Nucleus accumbens (tissue), 56 donors: ENCODE measurements at places on chromosomes 4 and X.

DNA sequence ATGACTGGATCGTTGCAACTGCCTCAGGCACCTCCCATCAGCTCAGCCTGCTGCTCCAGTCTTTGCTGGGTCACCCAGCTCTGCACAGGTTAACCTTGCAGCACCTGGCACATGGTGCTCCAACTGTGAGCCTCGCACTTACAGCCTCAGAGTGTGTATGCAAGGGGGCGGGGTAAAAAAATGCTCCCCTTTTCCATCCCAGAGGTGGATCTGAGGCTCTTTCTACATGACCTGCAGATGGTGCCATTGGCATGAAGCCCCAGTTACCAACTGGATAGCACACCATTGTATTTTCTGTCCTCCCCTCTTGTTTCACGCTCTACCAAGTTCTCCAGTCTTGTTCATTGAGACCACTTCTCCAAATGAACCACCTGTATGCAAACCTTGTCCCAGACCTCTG is 46.2 kb upstream of the TRPC3 start:
- DNase-seq, result no peak

GRCh38 chr4:149751174-149751573 is 64.5 kb downstream of the IQCM start:
- no peak for DNase-seq

- DNase-seq, result peak; percentile 1
Measured at GRCh38 chrX:136147315-136147901, at the start of gene FHL1. TSS of gene FHL1 (plus strand) at chrX:136147533.

DNA sequence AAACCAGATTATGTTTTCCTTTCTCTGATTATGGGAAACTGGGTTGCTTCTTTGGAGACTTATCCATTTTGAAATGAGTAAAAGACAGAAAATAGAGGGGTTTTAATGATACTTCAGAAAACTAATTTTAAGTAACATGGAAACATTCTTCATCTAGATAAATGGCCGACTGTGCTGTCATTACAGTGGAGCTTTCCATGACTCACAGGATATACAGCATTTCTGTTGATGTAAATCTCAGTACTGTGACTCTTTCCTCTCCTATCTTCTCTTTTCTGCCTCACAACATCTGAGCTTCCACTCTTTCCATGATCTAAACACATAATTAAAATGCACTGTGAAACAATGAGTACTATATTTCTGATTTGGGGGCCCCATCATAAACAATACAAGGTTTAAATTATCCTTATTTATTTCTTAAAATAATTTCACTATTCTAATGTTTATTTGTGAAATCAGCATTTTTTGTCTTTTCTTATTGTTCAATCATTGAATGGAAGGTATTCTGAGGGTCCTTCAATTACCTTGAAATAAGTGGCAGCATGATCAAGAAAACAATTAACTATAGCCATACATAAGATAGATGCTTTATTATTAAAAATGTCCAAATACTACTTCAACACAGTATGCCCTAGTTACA is 19.3 kb downstream of the SEC24D start:
- DNase-seq, result no peak

DNA sequence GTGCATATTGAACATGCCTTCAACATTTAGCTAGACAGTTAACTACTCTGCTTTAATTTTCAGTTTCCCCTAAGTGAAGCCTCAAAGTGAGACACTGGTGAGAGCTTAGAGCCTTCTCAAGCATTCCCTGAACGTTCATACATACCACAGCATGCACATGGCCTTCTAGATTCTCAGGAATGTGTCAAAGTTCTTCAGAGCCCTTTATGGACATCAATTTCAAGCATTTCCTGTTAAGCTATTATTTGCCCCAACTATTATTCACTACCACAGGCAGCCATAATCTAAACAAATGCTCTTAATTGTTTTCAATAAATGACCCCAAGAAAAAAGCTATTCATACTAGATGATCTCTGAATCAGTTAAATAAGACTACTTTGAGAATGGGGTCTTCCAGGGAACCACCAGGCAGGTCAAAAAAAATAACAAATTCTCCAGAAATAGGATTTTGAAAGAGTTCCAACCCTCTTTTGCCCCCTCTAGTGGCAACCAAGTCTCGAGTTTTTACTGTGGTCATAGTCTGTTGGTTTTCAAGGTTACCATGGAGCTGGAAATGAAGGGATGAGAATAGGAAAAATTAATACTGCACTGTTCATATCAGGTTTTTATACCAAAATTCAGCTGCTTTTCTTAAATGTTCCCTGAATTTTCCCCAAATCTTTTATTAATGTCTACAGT is 235.4 kb downstream of the RAB28 start:
- DNase-seq, result no peak

DNA sequence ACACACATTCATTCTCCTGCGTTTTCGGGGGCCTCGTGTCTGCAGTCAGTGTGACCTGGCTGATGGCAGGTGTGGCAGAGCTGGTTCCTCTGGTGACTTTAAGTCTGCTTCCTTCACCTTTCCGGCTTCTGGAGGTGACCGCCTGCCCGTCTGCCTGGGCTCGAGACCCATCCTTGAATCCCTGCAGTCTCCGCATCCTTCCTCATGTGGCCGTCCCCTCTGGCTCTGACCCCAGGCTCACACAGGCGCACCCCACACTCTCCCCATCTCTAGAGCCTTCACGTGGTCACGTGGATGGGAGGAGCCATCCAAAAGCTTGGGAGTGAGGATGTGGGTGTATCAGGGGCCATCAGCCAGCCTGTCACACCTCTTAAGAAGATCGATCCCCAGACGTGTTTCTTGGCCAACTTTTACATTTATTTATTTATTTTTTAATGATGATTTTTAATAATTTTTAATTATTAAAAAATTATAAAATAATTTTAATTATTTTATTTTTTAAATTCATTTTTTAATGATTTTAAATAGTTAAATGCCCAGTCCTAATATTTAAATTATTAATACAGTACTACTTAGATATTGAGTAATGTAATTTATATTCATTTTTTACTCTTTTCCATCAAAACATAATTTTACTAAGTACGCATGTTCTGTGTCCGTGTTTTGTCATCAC is 20.9 kb downstream of the RGS12 start:
- DNase-seq, result no peak

GRCh38 chr4:128427832-128428366 is 140.3 kb upstream of the PGRMC2 start:
- no peak for DNase-seq

GRCh38 chr4:57099363-57099762 is 10.8 kb downstream of the IGFBP7 start:
- DNase-seq, result no peak

GRCh38 chrX:110248578-110248977 is 69.3 kb downstream of the AMMECR1 start:
- DNase-seq, result no peak

- no peak for DNase-seq
Measured at GRCh38 chrX:68665502-68665901, 18.0 kb downstream of the STARD8 start.

DNA sequence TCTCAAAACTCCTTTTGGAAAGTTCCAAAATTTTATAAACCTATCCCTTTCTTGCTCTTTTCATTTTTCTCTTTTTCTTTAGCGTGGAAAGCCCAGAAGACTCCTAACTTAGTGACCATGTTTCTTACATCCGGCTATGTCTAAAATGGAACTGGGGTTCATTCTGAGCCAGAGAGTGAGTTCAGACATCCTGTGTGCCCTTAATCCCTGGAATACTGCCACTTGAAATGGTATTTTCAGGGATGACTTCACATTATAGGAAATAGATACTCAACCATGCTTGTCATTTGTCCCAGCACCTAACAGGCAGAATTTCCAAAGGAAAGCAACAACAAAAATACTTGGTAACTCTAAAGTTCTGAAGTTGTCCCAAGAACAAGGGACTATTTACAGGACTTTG is 379.6 kb downstream of the ARHGAP24 start:
- DNase-seq, result no peak

- DNase-seq, result no peak
Measured at GRCh38 chr4:158621729-158622128, 50.0 kb downstream of the C4orf46 start.

DNA sequence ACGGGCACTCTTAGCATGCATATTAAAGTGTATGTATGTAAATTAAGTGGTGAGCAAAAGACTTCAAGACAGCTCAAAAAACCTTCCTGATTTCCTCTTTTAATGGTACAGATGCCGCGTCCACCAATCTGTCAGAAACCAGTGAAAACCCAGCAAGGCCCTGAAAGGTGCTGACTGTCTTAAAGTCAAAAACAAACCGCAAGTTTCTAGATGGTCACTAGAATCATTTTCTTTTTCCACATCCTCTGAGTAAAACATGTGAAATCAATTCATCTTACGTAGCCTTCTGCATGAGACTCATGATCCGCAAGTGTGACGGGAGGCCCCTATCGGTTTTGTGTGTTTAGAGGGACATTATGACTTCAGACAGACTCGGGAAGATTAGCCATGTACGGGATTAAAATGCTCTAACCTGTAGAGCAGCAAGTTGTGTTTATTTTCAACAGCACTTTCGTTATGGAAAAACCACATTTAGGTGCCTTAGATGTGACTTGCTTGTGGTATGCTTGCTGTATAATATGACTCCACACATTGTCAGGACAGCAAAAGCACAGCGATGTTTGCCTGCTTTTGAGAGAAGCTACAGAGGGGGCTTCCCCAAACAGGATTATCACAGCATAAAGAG is 88.2 kb upstream of the STS start:
- DNase-seq, result no peak

GRCh38 chr4:99408346-99408745 is 26.8 kb downstream of the ADH7 start:
- DNase-seq, result no peak

DNA sequence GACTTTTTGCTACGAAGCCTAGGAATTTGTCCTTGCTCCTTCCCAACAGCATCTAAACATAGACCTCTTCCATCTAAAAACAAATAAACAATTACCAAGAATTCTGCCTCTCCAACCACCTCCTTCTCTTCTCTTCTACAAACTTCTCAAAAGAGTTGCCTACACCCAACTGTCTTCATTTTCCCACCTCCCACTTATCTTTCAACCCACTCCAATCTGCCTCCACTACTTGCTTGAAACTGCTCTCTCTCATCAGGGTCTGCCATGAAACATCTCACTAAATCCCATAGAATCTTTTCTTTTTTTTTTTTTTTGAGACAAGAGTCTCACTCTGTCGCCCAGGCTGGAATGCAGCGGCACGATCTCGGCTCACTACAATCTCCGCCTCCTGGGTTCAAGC is 902 bp upstream of the FGD1 start:
- no peak for DNase-seq

GRCh38 chr4:53608649-53609048 is 17.4 kb upstream of the LNX1 start:
- DNase-seq, result no peak

- DNase-seq, result no peak
Measured at GRCh38 chrX:154358011-154358410, 16.4 kb downstream of the FLNA start.

- no peak for DNase-seq
Measured at GRCh38 chrX:69029771-69030170, 135.5 kb downstream of the PJA1 start.

- DNase-seq, result no peak
Measured at GRCh38 chr4:552019-552418, 24.1 kb downstream of the TMEM271 start.

DNA sequence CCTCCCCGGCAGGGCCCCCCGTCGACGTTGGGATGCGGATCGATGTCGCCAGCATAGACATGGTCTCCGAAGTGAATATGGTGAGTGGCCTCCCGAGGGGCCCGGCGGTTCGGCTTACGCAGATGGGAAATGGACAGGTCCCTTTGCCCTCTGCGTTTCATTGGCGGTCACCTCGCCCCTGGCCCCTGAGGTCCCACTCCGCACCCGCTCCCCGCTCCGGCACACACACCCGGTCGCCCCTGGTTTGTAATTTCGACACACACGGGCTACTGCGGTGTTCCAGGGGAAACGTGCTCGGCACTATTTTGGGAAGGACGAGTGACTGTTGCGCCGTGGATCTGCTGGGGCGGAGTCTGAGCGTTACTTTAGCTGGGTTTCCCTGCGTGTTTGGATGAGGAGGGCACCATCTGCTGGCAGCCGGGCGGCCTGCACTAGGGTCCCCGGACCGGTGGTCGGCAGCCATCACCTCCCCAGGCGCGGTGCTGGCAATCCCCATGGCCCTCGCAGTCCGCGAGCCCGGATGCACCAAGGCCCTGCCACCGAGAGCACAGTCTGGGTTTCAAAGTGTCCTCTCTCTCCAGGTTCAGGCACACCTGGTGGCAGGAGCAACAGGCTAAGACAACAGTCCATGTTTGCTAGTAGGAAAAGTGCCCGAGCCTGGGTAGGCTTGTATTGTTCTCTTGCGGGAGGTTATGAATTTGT is 1.2 kb downstream of the GABRB1 start:
- peak; percentile 73 for DNase-seq

DNA sequence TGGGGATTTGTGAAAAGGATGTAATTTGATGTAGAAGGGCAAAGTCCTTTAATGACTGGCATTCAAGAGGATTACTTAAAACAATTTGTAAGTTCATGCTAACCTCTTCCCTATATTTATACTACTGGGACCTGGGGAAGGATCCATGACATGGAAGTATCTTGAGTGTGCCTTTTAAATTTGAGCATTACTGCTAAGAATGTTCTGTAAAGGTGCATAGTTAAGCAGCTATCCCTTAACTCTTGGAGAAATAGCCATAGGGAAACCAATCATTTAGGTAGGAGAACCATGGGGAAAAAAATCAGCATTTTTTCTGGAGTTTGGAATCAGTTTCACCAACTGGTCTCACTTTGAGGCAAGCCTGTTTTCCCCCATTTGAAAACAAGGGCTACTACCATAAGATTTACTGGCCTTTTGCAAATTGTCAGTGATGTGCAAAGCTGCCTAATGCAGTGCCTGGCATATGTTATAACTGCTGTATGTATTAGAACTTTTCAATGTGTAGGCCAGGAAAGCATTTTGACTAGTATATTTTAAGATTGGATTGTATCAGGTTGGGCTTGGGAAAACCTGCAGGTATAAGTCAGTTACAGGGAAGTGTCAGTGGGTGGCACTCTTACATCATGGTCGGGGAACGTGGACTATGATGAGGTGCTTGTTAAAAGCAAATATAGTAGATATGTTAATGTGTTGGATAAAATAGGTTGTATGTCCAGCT is 72.1 kb downstream of the PRSS12 start:
- DNase-seq, result no peak

DNA sequence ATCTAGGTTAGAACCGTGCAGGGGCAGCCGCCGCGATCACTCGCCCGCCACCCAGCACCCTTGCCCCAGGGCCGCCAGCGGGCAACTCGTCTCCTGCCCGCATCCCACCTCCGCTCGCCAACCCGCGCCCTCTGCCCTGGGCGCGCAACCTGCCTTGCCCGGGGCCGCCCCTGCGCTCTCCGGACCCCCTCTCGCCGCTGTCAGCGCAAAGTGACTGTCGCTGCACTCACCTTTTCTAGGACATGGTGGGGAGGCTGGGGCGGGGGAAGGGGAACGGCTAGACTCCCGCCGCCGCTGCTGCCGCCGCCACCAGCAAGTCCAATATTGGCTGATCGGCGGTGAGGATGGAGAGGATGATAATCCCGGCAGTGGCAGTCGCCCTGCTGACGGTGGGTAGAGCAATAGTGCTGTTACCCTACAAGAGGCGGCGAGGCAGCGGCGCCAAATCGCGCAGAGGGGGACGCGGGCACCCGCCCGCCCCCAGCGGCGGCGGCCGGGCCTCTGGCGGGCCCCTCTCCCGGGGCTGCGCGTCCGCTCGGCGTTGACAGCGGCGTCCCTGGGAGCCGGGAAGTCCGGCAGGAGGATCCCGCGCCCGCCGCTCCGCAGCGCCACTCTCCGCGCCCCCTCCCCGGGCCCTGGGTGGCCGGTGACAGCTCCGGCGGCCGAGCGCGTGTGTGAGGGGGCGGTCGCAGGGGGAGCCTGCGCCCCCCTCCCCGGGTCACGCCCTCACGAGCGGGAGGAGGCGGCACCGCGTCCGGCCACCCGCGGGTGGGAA is 2.3 kb upstream of the NR3C2 start:
- peak; percentile 52 for DNase-seq

- no peak for DNase-seq
Measured at GRCh38 chrX:155071694-155072280, 479 bp downstream of the BRCC3 start.
